ENCODE measurements at places on chromosomes 3 and 15.

- peak; percentile 74 for DNase-seq
Measured at GRCh38 chr3:160564949-160565441, 376 bp downstream of the KPNA4 start.

DNA sequence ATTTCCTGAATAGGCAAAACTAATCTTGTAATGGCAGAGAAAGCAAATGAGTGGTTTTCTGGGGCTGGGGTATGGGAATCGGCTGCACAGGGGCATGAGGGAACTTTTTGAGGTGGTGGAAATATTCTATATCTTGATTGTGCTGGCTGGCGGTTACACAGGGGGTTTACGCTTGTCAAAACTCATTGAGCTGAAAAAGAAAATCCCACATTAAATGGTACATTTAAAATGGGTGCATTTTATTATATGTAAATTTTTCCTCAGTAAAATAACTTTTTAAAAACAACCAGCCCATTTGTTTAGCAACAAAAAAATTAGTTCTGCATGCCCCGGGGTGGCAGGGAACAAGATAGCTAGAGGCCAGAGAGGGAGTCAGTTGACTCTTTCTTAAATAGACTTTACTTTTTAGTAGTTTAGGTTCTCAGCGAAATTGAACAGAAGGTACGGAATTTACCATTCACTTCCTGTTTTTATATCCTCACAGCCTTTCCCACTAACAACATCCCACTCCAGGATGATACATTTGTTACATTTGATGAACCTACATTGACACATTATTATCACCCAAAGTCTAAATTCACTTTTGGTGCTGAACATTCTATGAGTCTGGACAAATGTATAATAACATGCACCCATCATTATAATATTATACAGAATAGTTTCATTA, 41.2 kb upstream of the BCL2A1 start:
- no peak for DNase-seq

GRCh38 chr3:53729618-53730017, 116.6 kb downstream of the CHDH start:
- DNase-seq = no peak

DNA sequence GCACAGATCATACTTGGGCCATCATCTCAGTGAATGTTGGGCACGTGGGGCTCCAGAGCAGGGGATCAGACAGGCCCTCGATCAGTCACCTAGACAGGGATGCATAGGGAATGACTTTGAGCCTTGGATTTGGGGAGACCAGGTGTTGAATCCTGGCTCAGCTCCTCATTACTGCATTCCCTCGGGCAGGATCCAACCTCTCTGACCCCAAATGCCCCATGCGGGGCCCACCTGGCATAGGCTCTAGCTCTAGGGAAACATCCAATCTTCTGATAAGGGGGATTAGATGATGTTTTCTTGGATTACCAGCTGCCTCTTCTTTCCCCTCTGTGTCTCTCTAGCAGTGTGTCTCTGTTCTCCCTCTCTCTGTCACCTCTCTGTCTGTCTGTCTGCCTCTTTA, 22.7 kb downstream of the LOXL1 start:
- no peak for DNase-seq
